Smooth muscle cell of the umbilical artery (primary cell): ENCODE measurements at places on chromosomes 16 and 17. TPM values are rescaled to one million over a fixed set of nuclear protein-coding genes. Genes with fewer than 3 reads are reported as not detected.

The GCGR gene
- not detected in 2 replicates for total RNA-seq

The SCGB1C2 gene
- total RNA-seq: not detected in 2 replicates

The CCL2 gene
- total RNA-seq: 149 and 224 TPM in 2 replicates

The UTP4 gene
- total RNA-seq: 19.3 and 30.8 TPM in 2 replicates

The MYH1 gene
- total RNA-seq: under 0.01 and 0.09 TPM in 2 replicates

The SEC14L1 gene
- total RNA-seq: 24.1 and 51.5 TPM in 2 replicates

The TBC1D3B gene
- 0.89 and 0.92 TPM in 2 replicates for total RNA-seq
